ENCODE measurements at places on chromosomes 7 and 10. TPM values are rescaled to one million over a fixed set of nuclear protein-coding genes. Genes with fewer than 3 reads are reported as not detected.

The CALHM3 gene
- polyA plus RNA-seq = not detected

The KCNIP2 gene
- polyA plus RNA-seq = 7.5 TPM

DNA sequence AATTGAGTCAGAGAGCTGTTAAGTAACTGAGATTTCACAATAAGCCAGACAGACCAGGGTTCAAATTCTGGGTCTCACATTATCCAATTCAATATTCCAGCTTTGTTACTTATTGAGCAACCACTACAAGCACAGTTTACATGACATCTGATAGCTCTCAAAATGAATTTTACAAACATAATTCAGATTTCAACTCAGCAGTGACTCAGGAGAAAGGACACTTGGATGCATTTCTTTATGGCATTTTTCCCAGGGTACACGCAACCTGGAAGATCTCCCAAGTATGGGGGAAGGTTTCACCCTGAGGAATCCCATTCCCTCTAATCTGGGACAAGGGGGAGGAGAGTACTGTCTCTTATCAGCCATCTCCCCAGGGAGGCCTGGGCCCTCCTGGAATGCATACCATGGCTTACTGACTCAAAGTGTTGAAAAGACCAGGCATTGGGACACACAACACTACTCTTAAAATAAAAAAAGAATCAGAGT lies 102.4 kb downstream of the CFTR start:
- peak; percentile 30 for DNase-seq

DNA sequence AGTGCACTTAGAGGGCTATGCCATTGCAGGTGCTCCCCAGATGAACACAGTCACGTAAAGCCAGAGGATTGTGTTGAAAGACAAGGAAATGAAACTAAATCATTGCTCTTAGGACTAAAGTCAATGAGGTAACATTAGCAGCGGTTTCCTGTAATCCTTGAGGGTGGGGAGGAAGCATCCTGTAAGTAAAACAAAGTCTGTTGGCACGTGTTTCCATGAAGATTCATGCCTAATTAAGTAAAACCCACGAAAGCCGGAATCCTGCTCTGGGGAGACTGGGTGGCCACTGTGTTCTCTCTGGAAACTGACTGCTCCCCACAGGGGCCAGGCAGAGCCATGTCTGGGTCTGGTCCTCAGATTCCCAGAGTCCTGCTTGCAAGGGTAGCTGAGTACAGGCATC lies 18.3 kb downstream of the STEAP1B start:
- no peak for DNase-seq

DNA sequence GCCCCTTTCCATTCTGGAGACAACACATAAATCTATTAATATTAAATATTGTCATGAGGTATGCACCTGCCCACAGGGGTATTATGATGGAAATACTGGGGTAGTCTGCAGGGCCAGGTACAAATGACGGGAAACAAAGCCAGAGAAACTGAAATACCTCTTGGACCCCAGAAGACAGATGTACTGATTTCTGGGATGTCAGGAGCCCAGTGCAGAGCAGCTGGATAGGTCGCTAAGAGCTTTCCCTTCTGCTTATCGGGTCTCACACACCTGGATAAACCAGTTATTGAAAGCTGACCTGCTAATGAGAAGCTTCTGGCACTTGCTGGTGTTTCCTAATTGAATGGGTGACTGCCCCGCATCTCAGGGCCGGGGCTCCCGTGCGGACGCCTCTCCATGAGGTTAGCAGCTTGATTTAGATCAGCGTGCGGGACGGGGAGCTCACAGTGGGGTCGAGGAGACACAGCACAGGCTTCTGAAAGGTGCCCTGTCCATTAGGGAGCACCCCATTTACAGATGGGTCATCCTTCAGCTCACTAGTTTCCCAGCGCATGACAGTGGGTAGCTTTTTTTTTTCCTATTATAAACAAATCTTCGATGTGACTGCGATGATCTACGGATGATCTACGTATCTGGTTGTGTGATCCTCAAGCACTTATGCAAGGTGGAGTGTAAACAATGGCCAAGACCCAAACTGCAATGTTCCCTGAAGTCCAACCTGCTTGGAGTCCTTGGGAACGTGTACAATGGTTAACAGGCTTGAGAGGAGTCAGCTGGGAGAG lies 1.5 kb upstream of the INSIG1 start:
- DNase-seq = no peak

The WEE2 gene
- polyA plus RNA-seq = 0.57 TPM

DNA sequence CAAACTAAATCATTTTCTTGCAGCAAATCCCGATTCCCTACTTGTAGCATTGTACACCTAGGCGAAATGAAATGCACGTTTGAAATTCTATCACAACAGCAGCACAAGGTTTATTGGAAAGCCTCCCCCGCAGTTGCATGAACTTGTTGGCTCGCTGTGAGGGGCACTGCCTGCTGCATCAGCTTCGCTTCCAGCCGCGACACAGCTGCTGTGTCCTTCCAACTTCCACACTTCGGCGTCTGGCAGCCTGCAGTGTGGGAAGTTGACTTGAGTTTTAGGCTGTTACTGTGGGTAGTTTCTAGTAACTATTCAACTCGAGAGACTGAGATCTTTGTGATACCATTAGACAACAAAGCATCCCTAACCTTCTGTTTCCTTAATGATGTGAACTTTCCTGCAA lies 315.8 kb upstream of the TPK1 start:
- DNase-seq = no peak
